ENCODE measurements at places on chromosomes 2 and 18. TPM values are rescaled to one million over a fixed set of nuclear protein-coding genes. Genes with fewer than 3 reads are reported as not detected.

TSPYL6 gene
- 0.27 TPM for total RNA-seq

STEAP3 gene
- total RNA-seq = 2.1 TPM

OSBPL6 gene
- 14.4 TPM for total RNA-seq

RAPH1 gene
- 56.9 TPM for total RNA-seq

ADRA2B gene
- 0.91 TPM for total RNA-seq

TFCP2L1 gene
- total RNA-seq = 0.07 TPM

LAMA1 gene
- total RNA-seq = 32.0 TPM

ANKRD30BL gene
- total RNA-seq = 0.29 TPM

ZNF532 gene
- total RNA-seq = 217 TPM

TRIM43 gene
- total RNA-seq = 2.3 TPM

NR4A2 gene
- 2.2 TPM for total RNA-seq

MFSD2B gene
- total RNA-seq = 0.29 TPM

ABCG5 gene
- not detected for total RNA-seq

ZSWIM2 gene
- not detected for total RNA-seq

DPYSL5 gene
- 313 TPM for total RNA-seq

NEU2 gene
- total RNA-seq = not detected

FEV gene
- not detected for total RNA-seq

REG1B gene
- not detected for total RNA-seq

OTX1 gene
- total RNA-seq = 0.15 TPM

SPHKAP gene
- total RNA-seq = 0.71 TPM

C18orf54 gene
- 20.0 TPM for total RNA-seq

LYPD6 gene
- total RNA-seq = 1.5 TPM

C2orf81 gene
- total RNA-seq = 3.7 TPM

RAB31 gene
- total RNA-seq = 4.1 TPM

EFEMP1 gene
- total RNA-seq = 1.2 TPM

ANKRD53 gene
- 11.7 TPM for total RNA-seq

ANKAR gene
- 3.6 TPM for total RNA-seq

TEX44 gene
- total RNA-seq = not detected

SCYGR4 gene
- not detected for total RNA-seq

GMCL1 gene
- total RNA-seq = 11.6 TPM

SLC5A7 gene
- total RNA-seq = 0.27 TPM

ABCG8 gene
- total RNA-seq = not detected

CPO gene
- not detected for total RNA-seq

Data from glutamatergic neuron (in vitro differentiated cells).